Activated CD8-positive, alpha-beta memory T cell treated with anti-CD3 and anti-CD28 coated beads for 4 hours (primary cell): ENCODE measurements at places on chromosomes 16 and 17.

DNA sequence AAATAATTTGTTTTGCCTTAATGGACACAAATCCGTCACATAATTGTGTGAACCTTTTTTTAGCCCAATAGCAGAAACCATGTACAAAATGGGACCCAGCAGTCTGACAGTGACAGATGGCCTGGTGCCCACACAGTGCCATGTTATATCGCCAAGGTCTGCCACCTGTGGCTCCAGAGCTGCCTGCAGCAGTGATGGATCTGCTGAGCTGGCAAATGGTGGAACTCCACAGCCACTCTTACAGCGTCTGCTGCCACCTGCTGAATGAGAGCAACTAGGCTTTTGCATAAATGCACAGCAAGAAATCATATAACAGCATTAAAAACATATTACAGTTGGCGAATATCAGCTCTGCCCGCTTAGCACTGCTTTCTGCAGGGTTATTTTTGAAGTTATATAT, 59.4 kb downstream of the NUP93 start:
- DNase-seq = no peak

- no peak for DNase-seq
These were observed 88.7 kb downstream of the HS3ST3A1 start for GRCh38 chr17:13513039-13513405.

GRCh38 chr16:68760671-68761275, 23.7 kb downstream of the CDH1 start:
- no peak for DNase-seq

DNA sequence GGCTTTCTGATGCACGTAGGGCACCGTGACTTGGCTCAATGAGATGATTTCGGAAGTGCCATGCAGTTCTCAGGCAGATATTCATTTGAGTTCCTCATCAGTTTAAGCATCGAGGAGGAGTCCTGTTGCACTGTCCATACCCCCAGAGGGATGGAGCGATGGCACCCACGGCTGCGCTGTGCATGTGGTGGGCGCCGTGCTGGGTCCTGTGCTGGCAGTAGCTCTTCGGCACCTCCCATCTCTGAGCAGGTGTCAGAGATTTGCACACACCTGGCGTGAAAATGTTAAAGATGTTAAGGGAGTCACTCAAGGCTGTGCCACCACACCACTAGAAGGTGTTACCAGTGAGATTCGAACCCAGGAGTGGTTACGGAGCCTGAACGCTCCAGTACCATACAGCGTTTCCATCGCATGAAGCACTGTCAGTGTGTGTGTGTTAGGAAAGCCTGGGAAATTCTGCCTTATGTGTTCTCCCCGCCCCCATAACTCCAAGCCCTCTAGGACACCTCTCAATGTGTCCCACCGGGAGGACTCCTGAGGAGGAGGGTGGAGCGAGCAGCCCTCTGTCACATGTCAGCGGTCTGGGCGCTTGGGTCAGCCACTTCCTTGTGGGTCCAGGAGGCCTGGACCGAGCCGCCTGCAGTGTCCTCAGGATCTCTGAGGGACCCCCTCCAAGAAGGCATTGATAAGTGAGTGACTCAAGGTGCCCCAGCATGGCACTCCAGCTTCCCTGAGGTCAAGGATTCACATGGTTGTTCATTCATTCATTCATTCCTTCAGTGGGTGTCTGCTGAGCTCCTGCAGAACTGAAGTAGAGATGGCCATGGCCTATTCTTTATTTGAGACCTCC, 3.8 kb downstream of the MRC2 start:
- DNase-seq = no peak

DNA sequence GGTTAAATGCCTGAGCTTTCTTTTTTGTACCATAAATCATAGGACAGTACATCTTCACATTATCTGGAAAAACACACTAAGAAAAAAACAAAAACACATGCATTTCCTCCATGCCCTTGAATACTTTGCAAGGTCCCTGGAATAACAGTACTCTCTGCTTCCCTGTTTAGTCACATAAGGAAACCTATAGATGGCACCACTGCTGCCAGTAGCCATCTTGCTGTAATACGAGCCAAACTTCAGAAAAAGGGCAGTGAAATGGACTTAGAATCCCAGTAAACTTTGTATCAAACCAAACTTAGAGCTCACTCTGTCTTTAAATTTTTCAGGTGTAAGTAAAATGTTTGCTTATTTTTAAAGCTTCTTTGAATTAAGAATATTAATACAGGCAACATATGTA, 435.5 kb downstream of the KCNJ2 start:
- DNase-seq = no peak

- DNase-seq = no peak
These were observed 35.7 kb upstream of the MYLK3 start for GRCh38 chr16:46783800-46784199.

GRCh38 chr17:66540131-66540781, 237.8 kb downstream of the PRKCA start:
- DNase-seq = no peak

DNA sequence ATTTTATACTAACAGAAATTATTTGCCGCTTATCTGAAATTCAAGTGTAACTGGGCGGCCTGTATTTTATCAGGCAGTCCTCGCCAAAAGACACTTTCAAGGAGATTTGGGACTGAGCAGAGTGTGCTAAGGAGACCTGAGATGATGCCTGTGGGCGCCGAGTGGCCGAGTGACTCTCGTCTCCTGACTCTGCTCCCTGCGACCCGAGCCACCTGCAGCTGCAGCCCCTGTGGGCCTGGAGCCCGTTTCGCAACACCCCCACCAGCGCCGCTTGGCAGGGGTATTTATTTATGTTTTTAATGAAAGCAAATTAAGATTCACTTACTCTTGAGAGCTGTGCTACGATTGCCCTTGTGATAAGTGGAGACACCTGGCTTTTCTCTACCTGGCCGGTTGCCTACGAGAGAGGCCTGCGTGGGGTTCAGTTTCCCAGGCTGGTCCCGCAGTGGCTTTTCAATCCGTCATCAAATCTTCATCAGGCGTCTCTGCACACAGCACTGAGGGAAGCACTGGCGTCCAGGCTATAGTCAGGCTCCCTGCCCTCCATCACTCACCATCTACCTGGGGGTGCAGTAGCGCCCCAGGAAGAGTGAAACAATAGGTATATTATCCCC, 124.0 kb downstream of the SEC14L1 start:
- no peak for DNase-seq

DNA sequence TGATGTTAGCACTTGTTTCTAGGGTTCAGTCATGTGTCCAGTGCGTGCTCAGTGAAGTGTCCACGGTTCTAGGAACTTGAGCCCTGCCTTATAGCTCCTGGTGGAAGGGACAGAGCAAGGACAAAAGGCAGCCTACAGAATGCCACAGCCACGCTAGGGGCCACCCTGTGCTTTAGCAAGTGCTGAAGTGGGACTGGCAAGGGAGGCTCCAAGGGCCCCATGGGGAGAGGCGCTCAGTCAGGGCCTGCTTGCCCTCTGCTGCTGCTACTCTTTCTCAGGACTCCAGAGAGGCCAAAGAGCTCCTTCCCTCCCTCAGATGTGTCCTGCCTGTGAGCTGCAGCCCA, 6.8 kb downstream of the NT5C start:
- no peak for DNase-seq

- no peak for DNase-seq
These were observed 7.8 kb downstream of the SLC47A2 start for GRCh38 chr17:19708431-19709175.

GRCh38 chr17:55312852-55313251, 48.1 kb downstream of the HLF start:
- no peak for DNase-seq

- DNase-seq = no peak
These were observed 15.2 kb upstream of the METRNL start for GRCh38 chr17:83064021-83064731.

DNA sequence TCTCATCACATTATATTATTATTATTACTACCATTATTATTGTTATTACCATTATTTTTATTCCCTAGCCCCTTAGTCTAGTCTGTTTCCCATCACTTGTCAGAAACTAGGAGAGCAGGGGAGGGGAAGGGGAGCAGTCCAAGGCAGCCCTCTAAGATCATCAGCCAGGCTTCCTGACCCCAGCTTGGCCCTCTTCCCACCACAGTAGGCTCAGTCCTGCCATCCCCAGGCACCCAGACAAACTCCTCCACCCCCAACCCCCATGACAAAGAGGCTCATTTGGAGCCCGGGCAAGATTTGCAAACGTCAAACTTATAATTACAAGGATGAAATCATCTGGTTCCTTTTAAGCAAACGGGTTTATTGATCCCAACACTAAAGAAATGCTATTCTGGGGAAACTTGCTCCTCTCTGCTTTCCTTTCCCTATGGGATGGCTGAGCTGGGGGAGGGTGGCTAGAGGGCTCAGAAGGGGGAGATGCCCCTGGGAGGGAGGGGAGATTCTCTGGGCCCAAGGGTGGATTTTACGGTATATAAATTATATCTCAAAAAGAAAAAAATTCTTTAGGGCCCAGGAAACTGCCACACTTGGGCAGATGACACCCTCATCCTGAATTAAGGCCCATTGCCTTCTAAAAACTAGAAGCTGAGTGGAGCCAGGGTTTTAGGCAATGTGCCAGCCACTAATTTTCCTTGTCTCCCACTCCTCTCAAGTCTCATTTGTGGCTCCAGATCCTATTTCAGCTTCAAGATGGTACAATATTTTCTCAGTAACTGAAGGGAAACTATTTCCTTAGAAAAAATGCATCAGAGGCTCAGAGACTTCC, 4.4 kb upstream of the CBFB start:
- no peak for DNase-seq

- no peak for DNase-seq
These were observed 128.4 kb downstream of the ANKRD11 start for GRCh38 chr16:89361751-89362539.

GRCh38 chr17:38914741-38915638, 10.4 kb upstream of the LASP1NB start:
- DNase-seq = no peak

DNA sequence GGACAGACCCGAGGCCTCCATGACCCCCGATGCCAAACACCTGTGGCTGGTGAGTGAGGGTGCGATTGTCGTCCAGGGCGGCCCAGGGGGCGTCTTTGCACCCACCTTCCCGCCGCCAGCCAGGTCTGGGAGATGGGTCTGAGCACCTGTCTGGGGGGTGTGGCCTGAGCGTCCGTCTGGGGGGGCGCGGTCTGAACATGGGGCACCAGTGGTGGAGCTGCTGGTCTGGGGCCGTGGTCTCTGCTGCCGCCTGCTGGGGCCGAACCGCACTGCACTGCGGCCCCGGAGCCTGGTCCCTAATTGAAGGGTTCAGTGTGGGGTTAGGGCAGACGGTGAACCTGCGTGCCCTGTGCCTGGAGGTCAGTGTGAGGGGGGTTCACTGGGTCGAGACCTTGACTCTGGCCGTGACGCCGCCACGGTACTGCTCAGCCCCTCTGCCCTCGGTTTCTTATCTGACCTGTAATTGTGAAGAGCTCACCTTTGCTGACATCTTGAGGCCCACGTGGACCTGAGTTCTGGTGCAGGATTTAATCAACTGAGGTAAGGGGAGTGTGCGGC, 12.6 kb upstream of the TCF25 start:
- peak; percentile 39 for DNase-seq

DNA sequence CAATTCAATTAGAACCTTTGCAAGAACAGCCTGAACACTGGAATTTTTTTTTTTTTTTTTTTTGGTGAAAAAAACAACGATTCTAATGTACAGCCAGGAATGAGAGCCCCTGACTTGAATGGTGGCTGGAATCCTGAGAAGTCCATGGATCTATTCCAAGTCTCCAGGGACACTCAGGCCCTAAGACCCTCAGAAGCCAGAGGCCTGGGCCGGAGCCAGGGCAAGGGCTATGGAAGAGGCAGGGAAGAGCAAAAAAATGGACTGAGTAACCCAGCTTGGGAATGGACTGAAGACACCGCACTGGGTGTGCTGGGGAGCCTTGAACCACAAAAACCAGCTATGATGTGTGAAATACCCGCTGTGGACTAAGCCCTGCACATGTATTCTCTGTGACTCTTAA, 60.3 kb upstream of the LHX1 start:
- no peak for DNase-seq

DNA sequence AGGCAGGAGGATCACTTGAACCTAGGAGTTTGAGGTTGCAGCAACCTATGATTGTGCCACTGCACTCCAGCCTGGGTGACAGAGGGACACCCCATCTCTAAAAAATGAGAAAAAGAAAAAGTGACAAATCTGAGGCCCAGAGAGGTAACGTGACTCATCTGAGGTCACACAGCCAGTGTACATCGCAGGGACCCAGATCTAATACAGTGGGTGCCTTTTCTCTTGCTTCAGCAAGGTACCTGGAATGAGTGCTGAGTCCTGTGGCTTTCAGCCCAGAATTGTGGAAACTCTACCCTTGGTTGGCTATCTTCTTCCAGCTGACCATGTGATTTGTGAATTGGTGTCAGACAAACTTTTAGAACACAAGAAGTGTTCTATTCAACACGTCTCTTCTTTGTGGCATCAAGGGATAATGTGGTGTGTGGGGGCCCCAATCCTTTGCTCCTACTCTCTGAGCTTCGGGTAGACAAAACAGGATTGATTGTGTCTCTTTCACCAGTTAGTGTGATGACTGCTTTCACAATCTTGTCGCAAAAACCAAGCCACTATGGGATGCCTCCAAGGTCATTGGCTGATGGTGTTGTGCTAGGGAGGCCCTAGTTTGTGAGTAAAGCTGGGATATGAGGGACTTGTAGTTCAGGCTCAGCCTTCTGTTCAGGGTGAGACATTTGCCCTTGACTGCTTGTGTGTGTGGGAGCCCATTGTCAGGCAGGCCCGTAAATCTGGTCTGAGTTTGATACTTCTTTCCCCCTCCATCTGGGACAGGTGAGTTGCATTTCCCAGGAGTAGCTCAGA, 71.0 kb downstream of the MSI2 start:
- DNase-seq = no peak

GRCh38 chr16:13883276-13883675, 36.7 kb upstream of the ERCC4 start:
- no peak for DNase-seq

GRCh38 chr17:18259621-18260331, 686 bp upstream of the MIEF2 start:
- no peak for DNase-seq

GRCh38 chr16:6827931-6828330, 504.7 kb upstream of the RBFOX1 start:
- no peak for DNase-seq

DNA sequence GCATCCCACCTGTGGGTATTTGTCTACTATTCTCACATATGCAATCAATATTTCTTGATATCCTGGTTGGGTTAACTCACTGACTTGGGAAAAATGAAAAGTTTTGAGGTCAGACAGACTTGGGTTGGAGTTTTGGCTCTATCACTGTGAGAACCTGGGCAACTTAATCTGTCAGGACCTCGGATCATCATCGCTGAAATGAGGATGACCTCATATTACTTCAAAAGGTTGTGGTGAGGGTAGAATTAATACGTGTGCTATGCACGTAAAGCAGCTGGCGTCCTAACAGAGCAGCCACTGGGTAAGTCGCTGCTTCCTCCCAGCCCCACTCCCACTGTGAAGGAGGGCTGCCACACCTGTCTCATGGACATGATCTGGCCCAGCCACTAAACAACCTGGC, 57.3 kb downstream of the COG7 start:
- no peak for DNase-seq
